ENCODE measurements at places on chromosomes 7 and 10. TPM values are rescaled to one million over a fixed set of nuclear protein-coding genes. Genes with fewer than 3 reads are reported as not detected.

GRCh38 chr7:2928256-2928612 is 84.1 kb upstream of the GNA12 start:
- no peak for DNase-seq

Gene XRCC2
- 49.6 TPM for total RNA-seq

DNA sequence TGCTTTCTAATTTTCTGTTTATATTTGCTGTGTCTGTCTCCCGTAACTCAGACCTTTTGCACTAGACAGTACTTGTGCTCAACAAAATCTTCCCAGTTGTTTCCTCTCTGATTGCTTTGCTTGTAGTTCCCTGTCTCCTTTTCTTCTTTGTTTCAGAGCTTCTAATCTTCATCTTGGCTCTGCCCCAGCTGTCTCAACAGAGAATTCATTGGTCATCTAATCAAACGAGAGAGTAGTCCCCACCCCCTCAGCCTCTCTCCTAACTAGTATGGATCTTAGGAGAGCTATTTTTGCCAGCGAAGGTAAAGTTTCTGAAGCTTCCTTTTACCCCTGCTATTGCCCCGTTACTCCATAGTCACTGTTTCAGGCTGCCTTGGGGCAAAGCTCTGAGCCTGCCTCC is 32.8 kb downstream of the SLC26A4 start:
- DNase-seq: no peak

DNA sequence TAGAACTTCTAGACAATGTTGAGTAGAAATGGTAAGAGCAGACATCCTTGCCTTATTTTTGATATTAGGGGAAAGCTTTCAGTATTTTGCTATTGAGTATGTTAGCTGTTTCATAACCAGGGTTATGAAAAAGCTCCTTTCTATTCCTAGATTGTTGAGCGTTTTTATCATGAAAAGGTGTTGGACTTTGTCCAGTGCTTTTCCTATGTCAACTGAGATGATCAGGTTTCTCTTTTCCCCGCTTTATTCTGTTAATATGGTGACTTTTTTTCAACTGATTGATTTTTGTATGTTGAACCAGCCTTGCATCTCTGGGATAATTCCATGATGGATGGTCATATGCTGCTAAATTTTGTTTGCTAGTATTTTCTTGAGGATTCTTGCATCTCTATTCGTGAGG is 58.5 kb downstream of the LCOR start:
- DNase-seq: no peak

Gene NPFFR1
- not detected for total RNA-seq

GRCh38 chr10:29492774-29493173 is 142.0 kb downstream of the SVIL start:
- DNase-seq: no peak

DNA sequence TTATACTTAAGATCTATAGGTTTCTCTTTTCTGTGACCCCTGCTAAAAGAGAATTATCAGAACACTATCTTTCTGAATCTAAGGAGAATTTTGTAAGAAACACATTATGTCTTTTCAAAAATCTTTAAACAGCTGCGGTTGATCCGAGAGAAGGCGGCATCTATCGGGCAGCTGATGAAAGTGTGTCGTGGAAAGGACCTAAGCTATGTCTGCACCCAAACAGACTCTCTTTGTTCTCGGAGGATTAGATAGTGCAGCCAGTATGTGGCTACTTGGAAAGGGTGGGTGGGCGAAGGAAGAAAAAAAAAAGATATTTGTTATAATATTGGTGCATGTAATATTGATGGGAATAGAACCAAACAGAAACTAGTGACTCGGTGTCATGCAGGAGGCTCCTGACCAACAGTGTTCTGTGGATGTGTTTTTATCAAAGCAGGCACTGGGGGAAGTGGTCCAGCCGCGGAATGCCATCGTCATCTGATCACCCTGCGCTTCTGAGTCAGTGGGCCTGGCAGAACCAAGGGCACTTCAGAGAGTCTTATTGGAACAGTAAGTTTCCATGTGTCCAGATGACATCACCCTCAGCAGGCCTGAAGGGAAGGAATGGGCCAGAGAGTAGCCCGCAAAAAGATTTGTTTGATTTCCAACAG is 509.7 kb upstream of the AKR1E2 start:
- DNase-seq: no peak
